ENCODE measurements at places on chromosomes 3 and 15.

GRCh38 chr3:74033806-74034205, 409.1 kb upstream of the PDZRN3 start:
- no peak for DNase-seq

DNA sequence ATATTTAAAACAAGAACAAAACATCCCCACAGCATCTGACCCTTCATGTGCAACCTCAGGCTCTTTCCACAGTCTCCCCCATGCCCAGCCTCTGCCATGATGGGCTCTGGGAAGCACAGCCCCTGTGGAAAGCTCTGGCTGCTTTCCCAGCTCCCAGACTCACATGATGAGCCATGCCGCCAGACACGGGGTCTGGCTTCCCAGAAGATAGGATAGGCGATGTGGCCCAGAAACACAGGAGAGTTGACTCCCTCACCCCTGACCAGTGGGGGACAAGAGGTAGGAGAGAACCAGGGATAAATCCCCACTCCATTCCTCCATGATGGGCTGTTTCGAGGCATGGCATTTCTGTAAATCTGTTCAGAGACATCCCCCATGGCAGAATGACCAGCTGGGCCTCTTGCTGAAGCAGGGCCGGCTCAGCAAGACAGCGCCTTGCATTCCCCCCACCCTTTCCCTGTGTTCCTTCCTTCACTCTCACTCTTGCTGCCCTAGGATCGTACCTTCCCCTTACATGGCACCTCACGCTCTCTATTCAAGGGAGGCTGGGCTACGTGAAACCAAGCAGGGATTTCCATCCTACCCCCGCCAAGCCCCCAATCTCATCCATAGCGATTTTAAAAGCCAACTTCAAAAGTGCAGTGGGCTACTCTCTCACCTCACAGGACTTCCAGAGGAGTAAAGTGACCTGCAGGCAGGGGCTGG, 192.4 kb downstream of the ABHD5 start:
- no peak for DNase-seq

- no peak for DNase-seq
Observed at GRCh38 chr15:92393071-92393979, at the start of gene ST8SIA2. Gene ST8SIA2, plus strand, starts transcription at chr15:92393881. Its CDS starts 184 bp downstream, at chr15:92394065.

DNA sequence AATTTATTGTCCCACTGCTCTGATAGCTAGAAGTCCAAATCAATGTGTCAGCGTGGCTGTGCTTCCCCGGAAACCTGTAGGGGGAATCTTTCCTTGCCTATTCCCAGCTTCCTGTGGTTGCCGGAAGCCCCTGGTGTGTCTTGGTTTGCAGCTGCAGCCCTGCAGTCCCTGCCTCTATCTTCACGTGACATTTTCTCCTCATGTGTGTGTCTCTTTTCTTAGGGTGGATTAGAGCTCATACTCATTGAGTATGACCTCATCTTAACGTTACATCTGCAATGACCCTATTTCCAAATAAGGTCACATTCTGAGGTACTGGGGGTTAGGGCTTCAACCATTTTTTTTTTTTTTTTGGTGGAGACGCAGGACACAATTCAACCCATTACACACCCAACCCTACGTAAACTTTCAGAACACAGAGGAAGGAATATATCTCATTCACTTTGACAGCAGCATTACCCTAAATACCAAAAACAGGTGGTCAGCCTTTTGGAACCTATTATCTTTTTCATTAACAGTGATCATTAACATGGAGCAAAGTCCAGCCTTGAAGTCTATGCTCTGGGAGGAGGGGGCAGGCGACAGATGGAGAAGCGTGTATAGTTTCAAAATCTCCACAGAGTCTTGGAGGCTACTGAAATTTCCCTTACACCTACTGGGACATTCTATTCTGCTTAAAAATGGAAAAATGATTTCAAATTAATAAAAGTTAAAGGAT, 88.6 kb downstream of the RYK start:
- no peak for DNase-seq

GRCh38 chr3:50550079-50550736, 17.3 kb downstream of the C3orf18 start:
- peak; percentile 37 for DNase-seq

- no peak for DNase-seq
Observed at GRCh38 chr3:48038971-48039481, 22.8 kb upstream of the MAP4 start.

- DNase-seq: no peak
Observed at GRCh38 chr3:171219258-171219657, 192.7 kb upstream of the SLC2A2 start.

DNA sequence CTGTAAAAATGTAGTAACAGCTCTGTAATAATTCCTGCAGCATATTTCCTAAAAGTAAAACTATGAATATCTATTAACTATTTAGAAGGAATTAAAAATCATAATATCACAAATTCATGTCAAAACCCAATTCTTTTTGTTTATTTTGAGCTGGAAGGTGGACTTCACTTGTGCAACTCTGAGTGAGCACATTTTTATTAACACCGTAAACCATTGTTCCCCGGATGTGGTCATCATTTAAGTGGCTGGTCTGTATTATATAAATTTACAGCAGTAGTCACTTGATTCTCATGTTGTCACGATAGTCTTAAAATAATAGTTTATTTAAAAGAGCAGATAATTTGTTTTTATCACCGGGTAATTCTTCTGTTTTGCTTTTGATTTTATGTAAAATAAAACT, 43.0 kb upstream of the UTS2B start:
- DNase-seq: no peak

DNA sequence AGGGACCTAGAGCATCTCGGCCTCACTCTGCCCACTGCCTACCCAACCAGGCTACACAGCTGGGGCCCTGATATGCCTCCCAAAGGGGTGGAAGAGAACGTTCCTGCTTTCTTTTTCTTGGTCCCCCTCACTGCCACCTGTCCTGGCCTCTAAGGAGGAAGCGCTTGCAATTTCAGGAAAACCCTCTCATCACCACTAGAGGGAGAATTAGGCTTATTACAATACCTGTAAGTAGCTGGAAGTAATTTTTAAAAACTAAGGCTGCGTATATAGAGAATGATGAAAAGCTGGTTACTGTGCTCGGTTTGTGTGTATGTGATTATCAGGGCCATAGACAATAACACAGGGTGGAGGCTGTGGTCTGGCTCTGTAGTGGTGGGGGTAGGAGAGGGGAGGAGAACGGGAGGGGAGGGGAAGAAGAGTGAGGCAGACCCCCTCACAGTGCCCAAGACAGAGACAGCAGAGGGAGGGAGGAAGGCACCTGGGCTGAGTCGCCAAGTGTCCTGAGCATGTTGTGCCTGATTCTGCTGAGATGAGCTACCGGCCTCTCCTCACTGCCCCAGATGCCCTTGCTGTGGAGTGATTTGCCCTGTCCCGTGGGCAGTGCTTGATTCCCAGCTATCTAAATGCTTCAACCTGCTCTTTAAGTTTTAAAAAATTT, 3.3 kb downstream of the GABRG3 start:
- DNase-seq: no peak

DNA sequence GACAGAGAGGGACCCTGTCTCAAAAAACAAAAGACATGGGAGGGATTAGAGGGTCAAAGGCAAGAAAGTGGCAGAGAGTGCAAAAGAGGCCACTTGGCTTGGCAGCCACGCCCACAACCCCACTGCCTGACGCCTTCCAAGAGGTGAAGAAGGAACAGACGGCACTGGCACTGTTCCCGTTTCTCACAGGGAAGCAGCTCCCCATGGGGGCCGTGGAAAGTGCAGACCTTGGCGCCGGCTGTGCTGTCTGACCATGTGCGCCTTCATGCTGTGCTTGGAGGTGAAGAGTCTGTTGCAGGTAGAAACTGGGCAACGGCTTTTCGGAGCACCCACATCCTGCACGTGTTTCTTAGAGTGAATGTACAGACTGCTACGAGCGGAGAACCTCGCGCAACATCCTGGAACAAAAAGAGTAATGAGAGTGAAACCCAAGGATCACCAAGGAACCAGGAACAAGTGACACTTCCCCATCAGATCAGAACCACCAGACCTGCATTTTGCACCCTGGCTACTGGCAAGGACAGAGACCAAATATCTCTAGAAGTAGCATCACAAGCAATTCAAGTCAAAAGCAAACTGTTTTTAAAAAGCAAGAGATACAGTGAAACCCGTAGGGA, 9.7 kb downstream of the ZXDC start:
- DNase-seq: no peak

DNA sequence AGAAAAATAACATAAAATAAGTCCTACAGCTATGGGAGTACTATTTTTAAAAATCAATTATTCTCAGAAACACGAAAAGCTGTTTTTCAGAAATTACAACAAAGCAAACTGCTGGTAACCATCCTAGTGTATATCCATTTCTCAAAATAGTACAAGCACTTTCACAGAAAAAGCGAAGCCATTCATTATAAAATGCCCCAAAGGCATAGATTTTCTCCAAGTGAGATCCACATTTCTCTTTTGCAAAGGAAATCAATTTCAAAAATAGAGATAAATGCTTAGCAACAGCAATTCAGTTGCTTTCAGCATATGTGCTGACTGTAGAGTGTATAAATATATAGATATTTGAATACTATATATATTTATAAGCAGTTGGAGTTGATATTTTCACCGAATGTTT, 1266.3 kb downstream of the SI start:
- DNase-seq: no peak

DNA sequence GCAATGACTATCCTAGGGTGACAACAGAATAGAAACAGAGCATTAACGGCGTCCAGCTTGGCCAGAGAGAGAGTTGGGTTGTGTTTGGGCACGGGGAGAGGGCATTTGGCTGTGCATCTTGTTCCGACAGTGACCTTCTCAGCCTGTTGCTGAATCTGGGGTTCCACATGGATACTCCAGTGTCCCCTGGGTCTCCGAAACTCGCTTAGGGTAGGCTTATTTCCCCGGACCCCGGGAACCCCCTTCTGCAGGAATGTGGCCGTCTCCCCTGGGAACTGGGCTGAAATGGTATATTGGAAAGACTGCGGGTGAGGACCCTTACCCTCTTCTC, 7.9 kb downstream of the SHOX2 start:
- no peak for DNase-seq

DNA sequence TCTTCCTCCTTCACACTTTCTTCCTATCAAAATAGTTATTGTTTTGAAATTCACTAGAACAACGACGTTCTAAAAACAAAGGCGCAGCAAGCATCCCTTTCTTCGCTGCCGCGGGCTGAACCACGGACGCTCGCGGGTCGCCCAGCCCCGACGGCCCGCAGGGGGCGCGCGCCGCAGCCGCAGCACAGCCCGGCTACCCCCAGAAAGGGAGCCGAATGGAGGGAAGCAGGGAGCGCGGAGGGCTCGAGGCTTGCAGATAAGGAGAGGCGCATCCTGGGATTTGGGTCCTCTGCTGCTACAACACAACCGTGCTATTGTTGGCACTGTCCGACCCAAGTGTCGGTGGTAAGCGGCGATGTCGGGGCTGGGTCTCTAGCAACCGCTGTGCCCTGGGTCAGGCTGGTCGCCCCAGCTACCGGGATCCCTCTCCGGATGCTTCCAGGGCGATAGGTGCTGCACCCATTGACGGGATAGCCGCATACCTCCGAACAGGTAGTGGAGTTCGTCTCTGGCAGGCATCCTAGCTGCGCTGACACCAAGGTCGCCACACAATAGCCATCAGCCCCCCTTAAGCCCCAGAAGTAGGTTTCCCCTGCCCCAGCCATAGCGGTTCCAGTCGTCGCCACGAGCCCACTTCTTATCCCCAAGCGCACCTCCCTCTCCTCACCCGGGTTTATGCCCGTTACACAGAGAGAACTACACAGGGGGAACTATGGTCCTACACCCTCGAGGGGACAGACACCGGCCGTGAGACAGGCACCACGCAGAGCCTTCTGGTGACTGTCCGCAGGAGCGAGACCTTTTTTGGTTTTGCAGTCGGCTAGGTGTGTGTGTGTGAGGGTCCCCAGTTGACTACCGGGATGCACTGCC, 6.0 kb downstream of the ONECUT1 start:
- DNase-seq: no peak

- no peak for DNase-seq
Observed at GRCh38 chr15:96182736-96183513, 147.6 kb upstream of the NR2F2 start.

DNA sequence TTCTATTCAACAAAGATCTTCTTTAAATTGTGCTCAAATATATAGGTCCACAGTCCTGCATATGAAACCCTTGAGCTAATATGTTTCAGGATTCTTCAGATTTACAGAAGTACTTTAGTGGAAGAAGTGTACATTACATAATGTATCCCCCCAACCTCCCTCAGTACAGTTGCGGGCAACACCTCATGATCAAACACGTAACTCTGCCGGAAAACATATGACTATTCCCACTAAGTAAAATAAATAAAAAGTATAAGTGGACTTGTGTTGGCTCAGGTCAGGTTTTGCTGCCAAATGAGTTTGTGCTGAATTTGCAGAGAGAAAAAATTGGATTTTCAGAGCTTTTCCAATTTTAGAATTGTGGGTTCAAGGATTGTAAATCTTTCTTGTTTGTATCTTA, 267.6 kb upstream of the MDFIC2 start:
- no peak for DNase-seq

- DNase-seq: no peak
Observed at GRCh38 chr15:45114076-45114750, at the start of the genes DUOX2 and DUOXA2. Gene DUOX2, minus strand, starts transcription at chr15:45114172. Its CDS starts 761 bp downstream, at chr15:45113411. Gene DUOXA2, plus strand, starts transcription at chr15:45114326. Its CDS starts 280 bp downstream, at chr15:45114606.

GRCh38 chr15:57375827-57376695, at the start of gene CGNL1:
Gene CGNL1, plus strand, starts transcription at chr15:57376505. Its CDS starts 61,495 bp downstream, at chr15:57438000.
- no peak for DNase-seq

DNA sequence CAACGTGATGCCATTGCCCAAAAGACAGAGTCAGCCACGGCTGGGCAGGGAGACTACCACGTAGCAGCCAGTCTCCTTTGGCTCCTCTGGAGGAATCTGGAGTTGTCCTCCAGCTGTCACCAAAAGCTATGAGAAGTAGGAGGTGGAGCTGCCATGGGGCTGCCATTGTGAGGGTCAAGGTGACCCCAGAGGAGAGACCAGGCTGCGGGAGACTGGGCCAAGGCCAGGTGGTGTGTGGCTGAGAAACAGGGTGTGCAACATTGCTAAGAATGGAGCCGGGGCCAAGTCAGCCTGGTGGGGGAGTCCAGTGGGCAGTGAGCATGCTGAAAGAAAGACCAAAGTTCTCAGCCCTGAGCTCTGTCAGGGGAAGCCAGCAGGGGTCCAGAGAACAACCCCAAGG, 29.9 kb upstream of the MRPS22 start:
- DNase-seq: no peak

- DNase-seq: no peak
Observed at GRCh38 chr3:8500989-8501370, 643 bp upstream of the LMCD1 start.

GRCh38 chr3:90007778-90008499, 900.5 kb downstream of the EPHA3 start:
- no peak for DNase-seq

- DNase-seq: peak; percentile 45
Observed at GRCh38 chr3:16512435-16513140, 911 bp downstream of the RFTN1 start.

All from CD4-positive, alpha-beta T cell treated with Interleukin-6 at 100 ng/mL for 8 hours (primary cell).